ENCODE measurements at places on chromosomes 7 and 10. TPM values are rescaled to one million over a fixed set of nuclear protein-coding genes. Genes with fewer than 3 reads are reported as not detected.

ZNF488 gene
- polyA plus RNA-seq: 2.2 TPM

IFIT2 gene
- 3.7 TPM for polyA plus RNA-seq

ENO4 gene
- 1.1 TPM for polyA plus RNA-seq

MYL10 gene
- not detected for polyA plus RNA-seq

GPC2 gene
- polyA plus RNA-seq: 3.9 TPM

CCDC172 gene
- not detected for polyA plus RNA-seq

SORCS1 gene
- polyA plus RNA-seq: 6.5 TPM

OSBPL3 gene
- polyA plus RNA-seq: 32.4 TPM

SKIDA1 gene
- 1.9 TPM for polyA plus RNA-seq

ABCC2 gene
- polyA plus RNA-seq: 94.3 TPM

TMEM178B gene
- 2.2 TPM for polyA plus RNA-seq

RSBN1L gene
- polyA plus RNA-seq: 17.2 TPM

FUOM gene
- 56.9 TPM for polyA plus RNA-seq

TAS2R41 gene
- not detected for polyA plus RNA-seq

ITGA8 gene
- polyA plus RNA-seq: 9.5 TPM

PAPSS2 gene
- polyA plus RNA-seq: 46.0 TPM

Measured in large intestine (tissue), 12 donors.